ENCODE measurements at places on chromosomes 4 and X.
A peak's percentile ranks its signal among the peaks of the same experiment; 100 is the strongest.

GRCh38 chr4:104859601-104860237 is 287.0 kb upstream of the TET2 start:
- no peak for DNase-seq

DNA sequence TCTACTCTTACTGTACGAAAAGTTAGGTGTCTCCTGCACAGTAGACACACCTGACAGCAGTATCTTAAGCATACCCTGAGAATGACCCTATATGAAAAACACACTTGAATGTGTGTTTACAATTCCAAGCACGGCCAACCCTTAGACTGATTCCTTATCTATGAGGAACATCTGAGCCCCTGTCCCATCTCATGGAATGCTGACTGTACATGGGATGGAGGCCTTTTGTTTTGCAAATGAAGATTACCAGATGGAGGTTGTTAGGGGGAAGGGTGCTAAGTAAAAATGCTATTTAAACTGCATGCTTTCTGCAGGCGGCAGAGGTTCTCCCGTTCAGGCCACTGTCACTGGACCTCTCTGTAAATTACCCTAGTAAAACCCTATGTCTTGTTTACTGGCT is 2.2 kb downstream of the PAQR3 start:
- DNase-seq, result no peak

DNA sequence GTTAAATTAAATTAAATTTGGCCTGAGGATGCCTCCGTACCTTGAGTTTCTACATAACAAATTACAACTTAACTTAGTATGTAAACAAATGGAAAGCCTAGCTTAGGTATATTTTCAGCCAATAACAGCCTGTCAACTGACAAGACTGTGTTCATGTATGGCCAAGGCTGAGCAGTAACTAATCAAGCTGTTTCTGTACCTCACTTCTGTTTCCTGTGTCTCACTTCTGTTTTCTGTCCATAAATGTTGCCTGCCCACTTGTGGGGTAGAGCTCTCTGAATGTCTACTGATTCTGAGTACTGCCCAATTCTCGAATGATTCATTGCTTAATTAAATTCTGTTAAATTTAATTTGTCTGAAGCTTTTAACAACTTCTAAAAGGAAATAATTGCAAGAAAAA is 445.2 kb downstream of the PCDH11X start:
- DNase-seq, result no peak

DNA sequence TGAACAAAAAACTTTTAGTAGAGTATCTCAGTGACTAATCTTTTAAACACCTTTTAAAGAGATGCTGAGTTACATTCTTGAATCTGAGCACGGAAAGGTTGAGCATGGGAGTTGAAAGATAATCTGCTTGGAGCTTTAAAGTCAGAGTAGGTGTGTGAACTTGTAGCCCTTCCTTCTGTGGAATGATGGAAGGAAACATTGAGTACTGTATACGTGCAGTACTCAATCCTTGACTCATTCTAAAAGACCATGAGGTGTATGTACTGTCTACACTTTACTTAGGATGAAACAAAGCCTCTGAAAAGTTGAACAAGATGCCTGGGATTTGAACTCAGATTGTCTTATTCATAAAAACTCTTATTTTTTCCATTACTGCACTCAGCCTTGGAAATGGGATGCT is 3.4 kb downstream of the ENOPH1 start:
- no peak for DNase-seq

- peak; percentile 1 for DNase-seq
These were observed 1.2 kb downstream of the PRPS1 start for GRCh38 chrX:107629540-107629909.

DNA sequence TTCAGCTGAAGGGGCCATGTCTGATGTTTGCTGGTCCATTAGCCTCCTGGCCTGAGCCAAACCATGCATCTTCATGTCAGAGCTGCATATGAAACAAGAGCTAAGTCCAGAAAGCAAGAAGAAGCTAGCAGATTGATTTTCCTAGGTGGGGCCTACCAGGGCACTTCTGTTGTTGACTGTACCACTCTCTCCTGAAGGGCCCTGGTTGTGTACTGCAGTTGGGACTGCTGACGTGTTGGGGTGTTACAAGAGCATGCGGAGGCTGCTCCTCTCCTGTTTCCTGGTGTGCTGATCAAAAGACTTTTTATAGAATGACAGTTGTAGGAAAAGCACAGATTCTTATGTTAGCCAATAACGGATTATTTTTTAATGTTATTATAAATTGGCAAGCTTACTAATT is 145.1 kb downstream of the TBL1X start:
- no peak for DNase-seq

DNA sequence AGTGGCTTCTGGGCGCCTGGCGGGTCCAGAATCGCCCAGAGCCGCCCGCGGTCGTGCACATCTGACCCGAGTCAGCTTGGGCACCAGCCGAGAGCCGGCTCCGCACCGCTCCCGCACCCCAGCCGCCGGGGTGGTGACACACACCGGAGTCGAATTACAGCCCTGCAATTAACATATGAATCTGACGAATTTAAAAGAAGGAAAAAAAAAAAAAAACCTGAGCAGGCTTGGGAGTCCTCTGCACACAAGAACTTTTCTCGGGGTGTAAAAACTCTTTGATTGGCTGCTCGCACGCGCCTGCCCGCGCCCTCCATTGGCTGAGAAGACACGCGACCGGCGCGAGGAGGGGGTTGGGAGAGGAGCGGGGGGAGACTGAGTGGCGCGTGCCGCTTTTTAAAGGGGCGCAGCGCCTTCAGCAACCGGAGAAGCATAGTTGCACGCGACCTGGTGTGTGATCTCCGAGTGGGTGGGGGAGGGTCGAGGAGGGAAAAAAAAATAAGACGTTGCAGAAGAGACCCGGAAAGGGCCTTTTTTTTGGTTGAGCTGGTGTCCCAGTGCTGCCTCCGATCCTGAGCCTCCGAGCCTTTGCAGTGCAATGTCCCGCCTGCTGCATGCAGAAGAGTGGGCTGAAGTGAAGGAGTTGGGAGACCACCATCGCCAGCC is at the start of gene ATOH1:
TSS of gene ATOH1 (plus strand) at position 422 of the 663 bp plus-strand sequence. CDS start at position 596, 174 bp downstream.
- DNase-seq, result no peak

GRCh38 chr4:145277011-145277410 is 96.6 kb upstream of the OTUD4 start:
- DNase-seq, result no peak

DNA sequence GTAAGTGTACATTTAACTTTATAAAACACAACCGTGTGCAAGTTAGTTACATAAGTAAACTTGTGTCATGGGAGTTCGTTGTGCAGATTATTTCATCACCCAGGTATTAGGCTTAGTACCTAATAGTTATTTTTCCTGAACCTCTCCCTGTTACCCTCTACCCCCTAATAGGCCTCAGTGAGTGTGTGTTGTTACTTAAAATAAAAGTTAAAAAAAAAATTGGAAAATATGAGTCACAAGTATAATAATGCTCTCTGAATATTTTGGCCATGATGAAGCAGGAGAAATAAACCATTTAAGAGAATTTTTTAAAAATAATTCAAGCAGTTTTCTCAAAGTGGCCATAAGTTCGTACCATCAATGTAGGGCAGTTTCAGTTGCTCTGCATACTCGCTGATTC is 105.1 kb upstream of the GRID2 start:
- DNase-seq, result no peak

DNA sequence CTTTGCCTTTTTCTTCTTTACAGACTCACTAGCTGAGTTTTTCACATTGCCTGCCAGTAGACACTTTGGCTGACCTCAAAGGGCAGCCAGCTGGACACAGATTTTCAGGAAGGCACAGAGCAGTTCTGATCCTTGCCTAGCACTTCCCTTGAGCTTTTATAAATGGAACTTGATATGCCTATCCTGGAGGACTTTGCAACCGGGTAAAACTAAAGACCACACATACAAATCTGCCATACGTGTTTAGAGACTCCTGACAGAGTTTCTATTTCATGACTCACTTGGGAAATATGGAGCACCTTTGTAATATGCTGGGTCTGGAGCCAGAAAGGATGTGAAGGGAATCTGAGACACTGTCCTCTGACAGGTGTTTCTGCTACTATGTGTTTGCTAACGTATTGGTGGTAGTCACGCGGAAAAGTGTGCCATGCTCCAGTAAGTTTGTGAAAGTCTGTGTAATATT is 56.7 kb upstream of the RASSF6 start:
- DNase-seq, result no peak

GRCh38 chrX:139949703-139950102 is 15.6 kb downstream of the CXorf66 start:
- no peak for DNase-seq

GRCh38 chr4:77047037-77047436 is 28.8 kb downstream of the CCNI start:
- DNase-seq, result no peak

DNA sequence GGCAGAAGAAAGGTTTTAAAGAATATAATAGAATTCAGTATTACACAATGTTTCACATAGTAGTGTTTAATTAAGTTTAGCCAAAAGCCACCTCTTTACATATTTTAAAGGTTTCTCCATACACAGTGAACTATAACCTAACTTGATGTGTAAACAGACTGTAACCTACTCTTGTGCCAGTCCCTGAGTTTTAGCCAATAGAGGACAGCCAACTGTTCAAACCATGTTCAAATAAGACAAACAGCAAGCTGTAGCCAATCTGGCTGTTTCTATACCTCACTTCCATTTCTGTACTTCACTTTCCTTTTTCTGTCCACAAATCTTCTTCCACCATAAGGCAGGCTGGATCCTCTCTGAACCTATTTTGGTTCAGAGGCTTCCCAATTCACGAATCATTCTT is 65.2 kb downstream of the TEX13C start:
- no peak for DNase-seq

GRCh38 chr4:17252131-17252530 is 259.8 kb downstream of the QDPR start:
- no peak for DNase-seq

DNA sequence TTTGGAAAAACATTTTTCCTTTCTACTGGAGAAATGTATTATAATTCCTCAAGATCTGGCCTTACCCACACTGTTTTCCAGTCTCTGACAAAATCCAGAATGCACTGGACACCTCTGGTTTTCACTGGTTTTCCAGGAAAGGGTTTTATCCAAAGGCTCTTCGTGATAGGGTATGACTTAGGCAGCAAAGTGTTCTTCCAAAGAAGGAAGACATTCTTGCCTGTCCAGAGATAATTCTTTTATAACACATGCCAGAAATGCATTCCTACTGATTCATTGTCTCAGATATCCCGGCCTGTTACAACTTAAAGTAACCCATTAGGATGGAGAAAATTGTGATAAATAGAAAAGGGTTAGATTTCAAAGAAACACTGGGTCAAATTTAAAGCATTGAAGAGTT is 2343.1 kb downstream of the PCDH7 start:
- no peak for DNase-seq

- no peak for DNase-seq
These were observed 32.4 kb downstream of the PPM1K start for GRCh38 chr4:88251924-88252323.

DNA sequence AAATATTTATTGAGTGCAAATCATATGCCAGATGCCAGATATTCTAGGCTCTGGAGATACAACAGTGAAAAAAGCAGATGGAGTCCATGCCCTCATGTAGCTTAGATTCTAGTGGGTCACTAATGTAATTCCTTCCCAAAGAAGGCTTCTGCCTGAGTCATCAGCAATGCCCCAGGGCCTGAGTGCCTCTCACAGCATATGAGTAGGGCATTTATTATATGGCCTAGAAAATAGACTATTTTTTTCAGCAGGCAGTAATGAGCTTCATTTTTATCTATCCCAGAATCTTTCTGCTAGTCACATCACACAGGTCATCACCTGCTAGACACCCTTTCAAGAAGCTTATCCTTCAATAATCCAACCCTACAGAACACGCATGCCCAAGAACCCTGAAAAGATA is 22.3 kb downstream of the TMEM31 start:
- DNase-seq, result no peak

DNA sequence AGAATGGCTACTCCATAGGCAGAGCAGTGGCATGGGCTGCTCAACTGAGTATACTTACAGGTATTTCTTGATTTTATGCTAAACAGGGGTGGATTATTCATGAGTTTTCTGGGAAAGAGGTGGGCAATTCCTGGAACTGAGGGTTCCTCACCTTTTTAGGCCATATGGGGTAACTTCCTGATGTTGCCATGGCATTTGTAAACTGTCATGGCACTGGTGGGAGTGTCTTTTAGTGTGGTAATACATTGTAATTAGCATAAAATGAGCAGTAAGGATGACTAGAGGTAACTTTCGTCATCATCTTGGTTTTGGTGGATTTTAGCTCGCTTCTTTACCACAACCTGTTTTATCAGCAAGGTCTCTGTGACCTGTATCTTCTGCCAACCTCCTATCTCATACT is 48.2 kb upstream of the HPSE start:
- DNase-seq, result no peak

GRCh38 chr4:120709991-120710390 is 212.5 kb downstream of the PRDM5 start:
- DNase-seq, result no peak

DNA sequence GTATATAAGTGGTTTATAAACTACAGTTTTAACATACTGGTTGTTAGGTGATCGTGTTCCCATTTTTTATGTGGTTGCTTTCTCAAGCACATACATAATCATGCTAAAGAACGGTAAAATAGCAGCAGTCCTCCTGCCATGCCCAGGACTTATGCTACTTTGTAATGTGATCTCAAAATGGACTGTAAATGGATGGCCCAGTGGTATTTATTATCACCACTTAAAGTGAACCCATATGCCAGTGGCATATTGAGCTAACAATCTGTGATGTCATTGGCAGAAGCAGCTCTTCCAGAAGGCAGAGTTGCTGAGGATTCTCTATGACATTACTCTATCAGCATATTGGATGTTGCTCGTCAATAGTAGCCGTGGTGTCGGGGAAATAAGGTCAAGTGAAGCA is 28.6 kb downstream of the ANK2 start:
- no peak for DNase-seq

DNA sequence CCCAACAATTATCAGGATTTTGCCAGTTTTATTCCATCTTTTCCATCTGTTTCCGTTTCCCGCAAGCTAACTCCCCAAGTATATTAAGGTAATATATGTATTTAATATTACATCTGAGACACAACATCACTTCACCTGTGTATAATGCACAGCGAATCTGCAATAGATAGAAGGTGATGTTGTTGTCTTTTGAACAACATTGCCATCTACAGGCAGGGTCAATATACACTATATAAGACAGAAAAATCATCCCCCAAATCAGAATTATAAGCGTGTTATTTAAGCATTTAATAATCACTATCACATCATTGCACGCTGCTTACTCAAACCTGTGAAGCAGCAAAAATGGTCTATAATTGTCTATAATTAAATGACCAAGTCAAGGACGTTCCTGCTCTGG is 1115.5 kb downstream of the NLGN4X start:
- peak; percentile 0 for DNase-seq

DNA sequence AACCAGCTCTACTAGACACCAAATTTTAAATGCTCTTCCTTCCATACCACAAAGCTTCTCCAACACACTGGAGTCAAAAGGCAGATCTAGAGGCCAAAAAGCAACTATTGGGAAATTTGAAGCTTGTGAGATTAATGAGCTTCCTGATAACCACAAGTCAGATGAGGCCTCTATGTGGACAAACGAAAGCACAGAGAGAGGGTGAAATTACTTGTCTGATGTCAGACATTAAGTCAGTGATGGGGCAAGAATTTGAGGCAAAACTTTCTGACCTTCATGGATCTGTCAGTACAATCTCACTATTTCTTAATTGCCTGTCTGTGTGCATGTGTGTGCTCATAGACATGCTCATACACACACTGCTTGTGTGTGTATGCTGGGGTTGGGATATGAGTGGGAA is 103.6 kb downstream of the GUCY2F start:
- no peak for DNase-seq

GRCh38 chr4:86038037-86038436 is 321.8 kb downstream of the MAPK10 start:
- DNase-seq, result no peak

Data from GF-D8 (cell line).